ENCODE measurements at places on chromosomes 5 and 9.

DNA sequence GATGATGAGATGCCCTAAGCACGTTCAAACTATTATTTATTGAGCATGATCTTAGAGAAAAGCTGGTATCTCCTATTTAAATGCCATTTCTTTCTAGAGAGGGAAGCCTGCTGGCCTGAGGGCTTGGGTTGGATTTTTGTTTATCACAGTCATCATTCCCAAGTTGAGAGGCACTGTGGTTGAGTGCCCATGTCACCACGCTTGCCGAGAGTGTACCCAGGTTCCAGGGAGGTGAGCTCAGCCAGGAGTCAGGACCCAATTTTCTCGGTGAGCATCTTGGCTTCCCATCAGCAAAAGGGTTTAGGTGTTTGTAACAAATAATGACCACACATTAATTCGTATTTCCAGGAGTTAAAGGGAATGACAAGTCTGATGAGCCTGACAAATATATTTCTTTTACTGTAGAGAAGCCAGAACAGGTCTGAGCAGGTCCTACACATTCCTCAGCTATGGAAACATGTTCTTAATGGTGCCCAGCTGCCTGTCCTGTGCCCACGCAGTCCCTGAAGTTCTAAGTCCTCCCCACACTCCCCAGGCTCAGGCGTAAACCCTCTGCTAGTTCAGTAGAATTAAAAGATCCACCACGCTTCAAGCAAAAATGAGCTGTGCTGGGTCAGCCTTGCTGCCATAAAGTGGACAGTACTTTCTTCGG is 258.9 kb upstream of the IRX2 start:
- no peak for DNase-seq

- no peak for DNase-seq
Measured at GRCh38 chr5:115683081-115683480, 57.2 kb upstream of the TMED7 start.

DNA sequence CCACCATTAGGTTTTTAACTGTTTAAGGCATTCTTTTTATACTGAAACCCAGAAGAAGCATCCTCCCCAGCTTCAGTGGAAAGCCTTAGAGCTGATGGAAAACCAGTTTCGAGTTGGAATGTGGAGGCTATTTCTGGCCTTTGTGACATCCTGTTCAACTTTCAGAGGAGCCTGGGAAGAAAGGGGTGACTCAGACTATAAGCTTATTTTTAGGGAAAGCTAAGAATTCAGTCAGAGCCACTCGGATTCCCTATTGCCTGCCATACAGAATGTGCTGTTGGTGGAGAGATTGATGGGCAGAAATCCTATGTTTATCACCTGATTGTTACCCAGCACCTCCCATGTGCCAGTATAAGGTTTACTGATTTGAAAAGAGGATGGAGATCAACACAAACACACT is 19.8 kb downstream of the PALM2AKAP2 start:
- no peak for DNase-seq

GRCh38 chr5:148790545-148791333 is 35.7 kb upstream of the ADRB2 start:
- no peak for DNase-seq

- no peak for DNase-seq
Measured at GRCh38 chr9:80649001-80649420, 1040.3 kb downstream of the TLE1 start.

GRCh38 chr5:154117050-154117449 is 73.5 kb upstream of the GALNT10 start:
- peak; percentile 9 for DNase-seq

- DNase-seq, result no peak
Measured at GRCh38 chr9:101029315-101030085, 973 bp downstream of the PLPPR1 start.

DNA sequence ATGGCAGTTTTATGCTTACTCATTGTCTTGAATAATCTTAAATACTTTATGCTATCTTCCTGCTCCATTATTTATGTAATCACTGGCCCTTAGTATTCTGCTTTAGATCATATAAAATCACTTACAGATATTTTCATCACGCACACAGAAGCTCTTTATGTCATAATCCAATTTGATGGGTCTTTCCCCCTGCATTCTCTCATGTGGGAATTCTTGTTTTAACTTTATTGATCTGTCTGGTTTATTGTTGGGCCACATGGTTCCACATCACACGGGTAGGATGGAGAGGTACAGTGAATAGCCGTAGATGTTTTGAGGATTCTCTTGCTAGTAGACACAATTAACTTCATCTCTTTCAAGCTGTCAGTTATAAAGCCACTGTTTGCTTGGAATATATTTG is 27.0 kb downstream of the PLPPR1 start:
- DNase-seq, result no peak

GRCh38 chr5:111935009-111935408 is 178.0 kb upstream of the NREP start:
- no peak for DNase-seq

- DNase-seq, result peak; percentile 19
Measured at GRCh38 chr5:154364771-154365170, 81.0 kb upstream of the SAP30L start.

DNA sequence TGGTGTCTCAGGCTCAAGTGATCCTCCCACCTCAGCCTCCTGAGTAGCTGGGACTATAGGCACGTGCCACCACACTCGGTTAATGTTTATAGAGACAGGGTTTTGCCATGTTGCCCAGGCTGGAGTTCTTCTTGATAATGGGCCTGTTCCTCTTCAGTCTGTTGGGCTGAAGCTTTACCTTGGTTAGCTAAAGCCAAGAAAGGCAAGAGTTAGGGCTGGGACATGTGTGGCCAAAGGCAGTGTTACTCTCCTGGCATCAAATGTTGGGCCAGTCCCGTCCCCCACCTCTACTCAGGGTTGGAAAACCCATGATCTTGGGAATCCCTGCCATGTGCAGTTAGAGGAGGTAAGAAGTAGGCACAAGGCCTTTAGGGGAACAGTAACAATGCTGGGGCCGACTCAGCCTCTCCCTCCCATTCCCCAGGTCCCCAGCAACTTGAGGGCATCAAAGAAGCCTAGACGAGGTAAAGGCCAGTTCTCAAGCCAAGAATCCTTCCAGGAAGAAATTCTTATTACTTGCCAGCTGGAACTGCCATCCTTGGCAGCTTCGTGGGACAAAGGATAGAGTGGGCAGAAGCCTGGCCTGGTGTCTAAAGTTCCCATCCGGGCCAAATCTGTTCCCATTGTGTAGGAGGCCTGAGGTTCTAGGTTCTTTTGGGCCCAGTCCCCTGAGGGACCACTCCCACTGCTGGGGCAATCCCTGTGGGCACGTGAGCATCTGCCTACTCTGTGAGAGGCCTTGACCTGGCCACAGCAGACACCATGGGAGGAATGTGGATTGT is 4.5 kb downstream of the EGR1 start:
- no peak for DNase-seq

DNA sequence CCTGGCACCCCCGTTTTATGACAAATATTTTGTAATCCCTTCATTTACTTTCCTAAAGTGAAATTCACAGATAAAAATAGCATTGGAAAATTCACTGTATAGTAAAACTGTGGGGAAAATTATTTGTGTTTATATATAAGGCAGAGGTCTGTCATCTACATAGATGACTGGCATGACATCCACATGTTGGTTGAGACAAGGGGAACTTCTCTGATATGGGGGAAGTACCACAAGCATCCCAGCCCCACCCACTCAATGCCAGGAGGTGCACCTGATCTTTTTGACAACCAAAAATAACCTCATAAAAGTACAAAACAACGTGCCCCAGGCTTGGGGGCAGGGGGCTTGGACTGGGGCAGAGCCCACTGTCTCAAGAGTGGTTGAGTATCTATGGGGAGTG is 6.3 kb upstream of the TDRD7 start:
- no peak for DNase-seq

DNA sequence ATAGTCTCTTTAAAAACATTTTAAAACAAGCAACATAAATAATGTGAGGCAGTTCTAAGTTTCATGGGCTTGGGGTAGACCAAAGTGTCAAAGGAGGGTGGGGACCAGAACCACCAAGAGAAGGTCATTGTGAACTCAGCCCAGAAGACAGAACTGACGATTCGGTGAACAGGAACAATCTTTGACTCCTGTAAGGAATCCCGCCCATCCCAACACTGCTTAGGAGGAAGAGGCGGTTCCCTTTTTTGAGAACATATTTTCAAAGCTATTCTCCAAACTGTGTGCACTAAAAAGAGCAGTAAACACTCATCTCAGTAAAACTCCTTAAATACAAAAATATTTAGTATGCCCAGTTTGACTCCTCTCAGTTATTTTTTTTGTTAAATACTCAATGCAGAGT is 176.5 kb upstream of the TLE4 start:
- DNase-seq, result no peak

DNA sequence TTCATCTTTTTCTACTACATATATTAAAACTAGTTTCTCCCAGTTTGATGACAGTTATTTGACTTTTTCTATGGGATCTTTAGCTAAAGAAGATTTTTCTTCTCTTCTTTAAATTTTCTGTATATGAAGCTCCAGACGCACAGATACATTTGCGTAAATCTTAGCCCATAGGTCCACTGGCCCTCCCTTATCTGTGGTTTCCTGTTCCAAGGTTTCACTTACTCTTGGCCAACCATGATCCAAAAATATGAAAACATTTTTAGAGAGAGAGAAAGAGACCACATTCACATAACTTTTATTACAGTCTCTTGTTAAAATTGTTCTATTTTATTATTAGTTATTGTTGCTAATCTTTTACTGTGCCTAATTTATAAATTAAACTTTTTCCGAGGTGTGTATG is 270.2 kb upstream of the DAPK1 start:
- DNase-seq, result no peak

DNA sequence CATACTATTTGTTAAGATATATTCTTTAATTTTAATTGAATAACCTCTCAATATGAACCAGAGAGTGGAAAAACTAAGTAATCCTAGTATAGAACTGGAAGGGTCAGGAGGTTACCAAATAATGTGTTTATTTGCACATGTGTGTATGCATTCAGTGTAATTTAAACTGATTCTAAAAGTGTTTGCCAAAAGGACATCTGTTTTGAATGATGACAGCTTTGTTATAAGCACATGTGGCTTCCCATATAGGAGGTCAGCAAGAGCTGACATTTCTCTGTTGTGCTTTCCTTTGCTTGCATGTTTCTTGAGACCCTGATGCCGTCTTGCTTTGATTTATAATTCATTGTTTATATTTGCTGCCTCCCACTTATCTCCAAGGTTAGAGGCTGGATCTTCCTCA is 383.4 kb downstream of the BRINP1 start:
- no peak for DNase-seq

DNA sequence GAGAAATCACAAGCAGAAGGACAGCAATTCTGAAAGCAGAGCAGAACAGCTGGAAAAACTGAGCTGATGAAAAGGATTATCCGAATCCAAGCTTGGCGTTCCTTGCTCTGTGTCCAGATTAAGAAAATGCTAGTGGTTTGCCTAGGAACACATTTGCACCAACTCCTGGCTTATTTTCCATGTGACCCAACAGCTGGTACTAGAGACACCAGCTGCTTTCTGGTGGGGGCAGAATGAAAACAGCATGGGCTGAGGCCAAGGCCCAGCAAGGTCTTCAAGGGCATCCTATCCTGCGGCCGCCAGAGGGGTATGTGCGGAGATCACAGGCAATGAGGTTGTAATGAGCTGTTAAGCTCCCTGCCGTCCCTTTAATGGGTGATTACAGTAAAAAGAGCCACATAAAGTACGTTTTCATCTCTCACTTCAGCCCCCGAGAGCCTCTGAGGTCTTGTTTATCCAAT is 131.5 kb downstream of the DOCK8 start:
- DNase-seq, result no peak

GRCh38 chr5:77995793-77996409 is 219.8 kb upstream of the TBCA start:
- DNase-seq, result peak; percentile 46

GRCh38 chr9:137581361-137582285 is 2.9 kb upstream of the DPH7 start:
- DNase-seq, result no peak

DNA sequence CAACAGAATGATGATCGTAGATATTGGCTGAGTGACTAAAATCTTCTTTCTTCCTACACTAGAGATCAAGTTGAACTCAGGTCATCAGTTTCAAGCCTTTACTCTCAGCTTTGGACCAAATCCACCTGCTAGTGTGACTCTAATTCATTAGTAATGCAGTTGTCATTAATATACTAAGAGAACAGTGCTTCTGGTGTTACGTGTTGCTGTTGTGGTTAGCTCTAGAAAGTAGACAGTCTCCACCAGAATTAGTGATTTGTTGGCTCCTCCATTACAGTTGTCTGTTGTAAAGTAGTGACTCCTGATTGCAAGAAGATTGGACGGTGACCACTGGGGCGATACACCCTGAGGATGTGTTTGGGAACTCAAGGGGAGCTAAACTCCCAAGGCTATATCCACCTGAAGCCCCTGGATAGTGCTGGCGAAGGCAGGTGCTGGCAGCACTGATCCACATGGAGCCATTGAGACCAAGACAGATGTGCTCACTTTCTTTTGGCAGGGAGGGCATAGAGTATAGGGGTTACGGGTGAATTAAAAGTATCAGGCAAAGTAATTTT is 3.1 kb downstream of the CAMK4 start:
- no peak for DNase-seq

- DNase-seq, result no peak
Measured at GRCh38 chr5:56668996-56669395, 146.4 kb upstream of the MAP3K1 start.

GRCh38 chr5:135135530-135136226 is 101.7 kb upstream of the PITX1 start:
- no peak for DNase-seq

DNA sequence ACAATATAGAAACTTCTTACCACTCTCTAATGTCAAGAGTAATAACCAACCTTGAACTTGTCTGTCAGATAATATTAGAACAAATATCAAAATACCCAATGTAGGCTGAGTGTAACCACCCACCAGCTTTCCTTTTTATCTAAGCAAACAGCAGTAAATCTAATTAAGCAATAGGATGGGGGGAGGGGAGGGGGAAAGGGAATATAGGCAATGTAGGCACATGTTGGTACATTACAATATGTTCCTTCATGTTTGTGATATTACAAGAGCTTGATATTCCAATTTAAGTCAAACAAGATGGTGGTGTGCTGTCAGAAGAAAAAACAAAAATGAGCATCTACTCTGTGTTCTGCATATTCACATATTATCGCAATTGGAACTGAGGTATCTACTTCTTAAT is 158.2 kb downstream of the DENND1A start:
- DNase-seq, result no peak

Measured in NCI-H1436 (cell line).